Activated CD4-positive, alpha-beta memory T cell treated with anti-CD3 and anti-CD28 coated beads for 36 hours (primary cell): ENCODE measurements at places on chromosomes 5 and 9. TPM values are rescaled to one million over a fixed set of nuclear protein-coding genes. Genes with fewer than 3 reads are reported as not detected.

DNA sequence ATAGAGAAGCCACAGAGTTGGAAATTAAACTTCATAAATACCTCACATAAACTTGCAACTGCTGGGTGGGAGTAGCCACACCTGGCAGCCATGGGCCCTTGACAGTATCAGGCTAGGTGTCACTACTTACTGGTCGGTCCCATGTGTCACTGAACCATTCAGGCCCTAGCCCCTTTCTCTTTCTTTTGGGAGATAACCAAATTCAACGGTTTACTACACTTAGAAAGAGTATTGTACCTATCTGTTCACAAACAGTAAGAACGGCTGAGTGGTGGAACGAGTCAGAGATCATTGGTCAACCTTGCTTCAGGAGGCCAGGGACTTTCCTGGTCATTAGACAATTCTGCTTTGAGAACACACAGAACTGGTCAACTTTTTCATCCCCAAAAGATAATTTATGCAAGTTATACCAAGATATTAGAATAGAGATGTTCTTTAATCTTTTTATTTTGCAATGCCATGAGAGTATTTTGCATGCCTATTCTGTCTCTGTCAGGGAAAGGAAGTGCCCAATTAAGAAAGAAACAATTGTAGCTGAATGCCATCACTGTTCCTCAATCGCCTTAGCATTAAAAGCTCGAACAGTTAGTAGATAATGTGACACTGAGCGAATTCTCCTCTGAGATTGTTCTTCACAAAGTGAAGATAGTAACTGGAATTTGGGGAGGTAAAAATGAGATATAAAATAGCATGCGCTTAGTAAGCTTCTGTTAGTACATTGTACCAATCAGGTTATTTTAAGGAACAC, 50.9 kb downstream of the GOLPH3 start:
- no peak overlapping the region for H3K4me3 ChIP-seq
- DNase-seq, result no peak
- no peaks in the 10 kb centered on the region for H3K27me3 ChIP-seq
- H3K36me3 ChIP-seq, result peaks cover 39% of the 10 kb centered on the region
- no peak overlapping the region for H3K27ac ChIP-seq
- H3K4me1 ChIP-seq, result peaks cover 35% of the 10 kb centered on the region

GRCh38 chr5:53366245-53366644, 114.2 kb upstream of the FST start:
- H3K36me3 ChIP-seq, result no peaks in the 10 kb centered on the region
- no peak for DNase-seq
- no peak overlapping the region for H3K4me3 ChIP-seq
- peaks cover 2% of the 10 kb centered on the region for H3K4me1 ChIP-seq

- peaks cover 10% of the 10 kb centered on the region for H3K4me1 ChIP-seq
- peaks cover 5% of the 10 kb centered on the region for H3K27me3 ChIP-seq
- H3K36me3 ChIP-seq, result no peaks in the 10 kb centered on the region
- H3K4me3 ChIP-seq, result no peak overlapping the region
- H3K27ac ChIP-seq, result no peak overlapping the region
- DNase-seq, result peak; percentile 8
Observed at GRCh38 chr5:133333326-133334150, 278.8 kb downstream of the FSTL4 start.

DNA sequence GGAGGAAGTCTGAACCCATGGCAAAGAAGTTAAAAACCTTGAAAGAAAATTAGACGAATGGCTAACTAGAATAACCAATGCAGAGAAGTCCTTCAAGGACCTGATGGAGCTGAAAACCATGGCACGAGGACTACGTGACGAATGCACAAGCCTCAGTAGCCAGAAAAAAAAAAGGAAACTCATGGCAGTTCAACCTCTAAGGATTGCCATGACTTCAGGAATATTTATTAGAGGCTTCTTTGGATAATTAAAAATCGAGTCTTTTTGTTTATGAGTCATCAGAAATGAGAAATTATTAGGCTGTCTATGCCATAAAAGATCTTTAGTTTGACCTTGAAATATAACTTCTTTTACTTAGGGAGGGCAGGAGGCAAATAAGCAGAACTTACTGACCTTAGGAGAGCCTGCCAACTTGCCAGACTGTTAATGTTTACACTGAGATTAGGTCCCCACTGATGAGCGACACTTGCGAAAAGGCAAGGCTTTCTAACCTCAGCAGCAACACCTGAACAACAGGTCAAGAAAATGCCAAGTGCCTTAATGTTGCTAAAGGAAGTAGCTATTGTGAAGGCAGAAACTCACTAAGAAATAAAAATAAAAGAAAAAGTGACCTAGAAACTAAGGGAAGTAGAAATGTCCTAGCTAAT, 55.2 kb upstream of the TUSC1 start:
- H3K4me1 ChIP-seq, result no peaks in the 10 kb centered on the region
- no peak for DNase-seq
- no peak overlapping the region for H3K4me3 ChIP-seq
- no peaks in the 10 kb centered on the region for H3K36me3 ChIP-seq
- no peaks in the 10 kb centered on the region for H3K27me3 ChIP-seq

DNA sequence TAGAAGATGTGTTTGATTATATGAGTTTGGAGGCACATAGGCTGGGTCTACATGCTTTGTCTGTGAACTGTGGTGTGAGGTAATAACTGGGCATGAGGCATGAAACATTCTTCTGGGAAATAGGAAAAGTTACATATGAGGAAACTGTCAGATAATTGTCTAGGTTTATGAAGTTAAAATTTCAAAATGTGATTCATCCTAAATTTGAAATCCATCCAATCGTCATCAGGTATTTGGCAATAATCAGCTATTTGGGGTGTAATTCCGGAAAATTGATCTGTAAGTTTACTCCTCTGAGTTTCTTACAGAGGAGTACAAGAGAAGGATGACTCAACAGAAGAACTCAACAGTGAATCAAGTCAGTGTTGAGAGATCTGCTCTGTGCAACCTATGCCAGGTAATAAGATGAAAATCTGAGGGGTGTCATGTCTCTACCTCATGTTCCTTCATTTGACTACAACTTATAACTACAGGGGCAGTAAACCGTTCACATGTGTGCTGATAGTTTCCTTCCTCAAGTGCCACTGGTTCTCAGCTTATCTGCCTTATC, 1171.6 kb upstream of the CDH18 start:
- no peak for DNase-seq
- H3K4me3 ChIP-seq, result no peak overlapping the region
- no peaks in the 10 kb centered on the region for H3K36me3 ChIP-seq
- no peaks in the 10 kb centered on the region for H3K27me3 ChIP-seq

The KIF4B gene
- total RNA-seq, result 0.05 TPM

The HK3 gene
- total RNA-seq, result 0.62 TPM
